ENCODE measurements at places on chromosomes 6 and 20. TPM values are rescaled to one million over a fixed set of nuclear protein-coding genes. Genes with fewer than 3 reads are reported as not detected.

GRCh38 chr6:34513646-34514045, 42.5 kb downstream of the SPDEF start:
- H3K36me3 ChIP-seq, result no peaks in the 10 kb centered on the region
- H3K4me3 ChIP-seq, result no peak overlapping the region
- H3K27ac ChIP-seq, result no peak overlapping the region

DNA sequence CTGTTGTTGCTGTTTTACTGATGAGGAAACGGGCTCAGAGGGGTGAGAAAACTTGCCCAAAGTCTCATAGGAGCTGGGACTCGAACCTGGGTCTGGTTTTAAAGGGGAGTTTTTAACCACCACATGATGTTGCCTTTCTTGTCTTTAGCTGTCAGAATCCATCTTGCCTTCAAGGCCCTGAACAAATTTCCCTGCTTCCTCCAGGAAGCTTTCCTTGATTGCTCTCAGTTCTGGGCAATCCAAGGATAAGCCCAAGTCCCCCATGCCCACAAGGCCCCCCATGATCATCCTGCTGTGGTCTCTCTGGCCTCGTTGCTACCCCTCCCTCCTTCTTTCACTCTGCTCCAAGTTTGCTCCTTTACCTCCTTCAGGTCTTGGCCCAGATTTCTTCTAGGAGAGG, 73.5 kb downstream of the CD40 start:
- no peaks in the 10 kb centered on the region for H3K4me1 ChIP-seq
- H3K4me3 ChIP-seq, result no peak overlapping the region
- peaks cover 14% of the 10 kb centered on the region for H3K27me3 ChIP-seq
- H3K36me3 ChIP-seq, result no peaks in the 10 kb centered on the region
- DNase-seq, result no peak
- H3K27ac ChIP-seq, result no peak overlapping the region

Gene SPATS1
- not detected for total RNA-seq

DNA sequence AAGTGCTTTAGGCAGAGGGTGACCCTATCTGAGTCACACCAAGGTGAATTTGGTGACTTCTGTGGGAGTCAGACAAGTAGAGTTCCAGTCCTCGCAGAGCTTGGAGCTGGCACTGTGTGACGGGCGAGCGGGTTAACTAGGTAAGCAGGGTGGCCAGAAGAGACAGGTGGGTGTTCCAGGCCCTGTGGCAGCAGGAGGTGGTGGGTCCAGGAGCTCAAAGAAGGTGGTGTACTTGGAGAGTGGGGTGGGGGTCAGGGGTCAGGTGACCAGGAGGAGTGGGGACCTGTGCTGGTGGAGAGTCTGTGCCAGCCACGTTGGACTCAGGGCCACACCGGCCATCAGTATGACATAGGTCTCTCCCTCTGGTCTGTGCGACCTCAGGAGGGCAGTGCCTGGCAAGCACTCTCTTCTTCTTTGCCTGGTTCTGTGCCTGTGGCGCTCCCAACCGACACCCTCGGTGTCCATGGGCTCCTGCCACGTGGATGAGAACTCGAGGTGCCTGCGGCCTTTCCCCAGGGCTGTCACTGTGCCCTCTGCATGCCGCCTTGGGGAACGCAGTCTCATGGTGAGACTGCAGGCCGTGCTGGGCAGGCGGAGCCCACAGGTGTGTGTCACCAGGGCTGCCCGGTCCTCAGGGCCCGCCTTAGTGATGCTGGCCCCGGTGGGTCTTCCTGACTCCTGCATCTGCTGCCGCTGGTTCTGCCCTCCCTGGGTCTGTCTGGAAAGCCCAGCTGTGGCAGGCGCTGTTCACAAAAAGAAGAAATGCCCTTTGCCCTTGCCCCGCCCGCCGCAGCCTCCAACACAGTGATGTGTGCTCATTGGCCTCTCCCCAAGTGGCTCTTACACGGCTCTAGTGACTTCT, 1.6 kb downstream of the MRGBP start:
- no peaks in the 10 kb centered on the region for H3K27me3 ChIP-seq
- no peak for DNase-seq
- H3K4me1 ChIP-seq, result peaks cover 13% of the 10 kb centered on the region
- H3K36me3 ChIP-seq, result peaks cover 25% of the 10 kb centered on the region
- H3K4me3 ChIP-seq, result no peak overlapping the region

DNA sequence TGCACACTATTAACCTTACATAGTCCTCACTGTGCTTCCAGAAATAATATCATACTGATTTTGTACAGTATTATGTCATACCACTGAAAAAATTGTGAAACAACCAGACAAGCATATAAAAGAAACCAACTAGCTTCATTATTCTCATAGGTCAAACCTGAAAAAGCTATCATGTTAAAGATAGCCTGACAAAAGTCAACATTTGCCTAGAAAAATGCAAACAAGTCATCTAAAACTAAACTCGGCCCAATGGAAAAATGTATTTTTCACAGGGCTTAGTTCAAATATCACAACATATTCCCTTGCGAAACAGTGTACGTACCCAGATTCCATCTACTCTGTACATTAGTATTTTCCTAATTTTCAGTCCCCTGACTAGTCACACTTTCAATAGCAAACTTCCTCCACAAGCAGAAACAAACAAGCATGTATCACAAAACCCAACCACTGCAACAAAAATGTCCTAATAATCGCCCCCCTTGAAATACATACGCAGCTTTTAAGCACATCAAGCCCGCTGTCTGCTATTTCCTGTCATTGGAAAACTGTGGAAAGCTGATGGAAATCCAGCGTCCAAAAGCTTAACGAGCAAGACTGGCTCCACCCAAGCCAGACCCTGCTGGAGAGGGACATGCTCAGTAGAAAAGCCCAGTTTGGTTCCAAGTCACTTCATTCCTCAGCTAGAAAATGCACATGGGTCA, 93.1 kb downstream of the EPB41L2 start:
- DNase-seq, result no peak
- peak overlapping the region; percentile 55 for H3K27ac ChIP-seq
- H3K4me3 ChIP-seq, result peak overlapping the region; percentile 41
- no peaks in the 10 kb centered on the region for H3K36me3 ChIP-seq
- H3K4me1 ChIP-seq, result peaks cover 28% of the 10 kb centered on the region

Gene EMILIN3
- not detected for total RNA-seq

DNA sequence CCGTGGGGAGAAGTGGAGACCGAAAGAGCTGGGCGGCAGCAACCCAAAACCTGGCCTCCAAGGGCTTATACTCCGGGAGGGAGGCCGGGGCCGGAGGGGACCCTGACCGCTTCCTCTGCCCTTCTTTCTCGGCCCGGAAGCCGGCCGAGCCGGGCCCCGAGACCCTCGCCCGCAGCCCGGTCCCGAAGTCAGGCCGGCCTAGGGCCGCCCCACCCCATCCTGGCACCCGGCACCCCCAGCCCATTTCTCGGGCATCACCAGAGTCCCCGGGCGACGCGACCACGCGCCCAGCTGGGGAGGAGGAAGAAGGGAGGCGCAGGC, 572 bp upstream of the ZDHHC14 start:
- peak overlapping the region; percentile 99 for H3K4me3 ChIP-seq
- H3K27ac ChIP-seq, result peak overlapping the region; percentile 94
- H3K36me3 ChIP-seq, result no peaks in the 10 kb centered on the region
- H3K4me1 ChIP-seq, result peaks cover 13% of the 10 kb centered on the region
- no peaks in the 10 kb centered on the region for H3K27me3 ChIP-seq

Gene STMND1
- not detected for total RNA-seq

Gene E2F3
- total RNA-seq, result 7.8 TPM

DNA sequence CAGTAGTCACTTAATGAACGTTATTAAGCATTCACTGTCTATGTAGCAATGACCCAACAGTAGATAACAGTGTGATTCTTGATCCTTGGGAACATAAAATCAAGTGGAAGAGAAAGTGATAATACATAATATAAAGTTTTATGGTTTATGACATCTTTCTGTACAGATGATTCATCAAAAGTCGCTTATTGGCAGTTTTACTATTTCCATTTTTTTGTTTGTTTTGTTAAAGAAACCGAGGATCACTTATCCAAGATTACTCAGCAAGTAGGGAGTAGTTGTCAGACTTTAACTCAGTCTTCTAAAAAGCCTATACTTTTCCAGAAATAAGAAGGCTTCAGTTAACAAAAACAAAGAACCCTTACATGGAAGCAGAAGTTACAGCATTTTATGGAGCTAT, 260.8 kb downstream of the ZFAND3 start:
- no peak for DNase-seq
- H3K4me3 ChIP-seq, result no peak overlapping the region
- H3K27ac ChIP-seq, result no peak overlapping the region
- no peaks in the 10 kb centered on the region for H3K4me1 ChIP-seq
- peaks cover 19% of the 10 kb centered on the region for H3K36me3 ChIP-seq

DNA sequence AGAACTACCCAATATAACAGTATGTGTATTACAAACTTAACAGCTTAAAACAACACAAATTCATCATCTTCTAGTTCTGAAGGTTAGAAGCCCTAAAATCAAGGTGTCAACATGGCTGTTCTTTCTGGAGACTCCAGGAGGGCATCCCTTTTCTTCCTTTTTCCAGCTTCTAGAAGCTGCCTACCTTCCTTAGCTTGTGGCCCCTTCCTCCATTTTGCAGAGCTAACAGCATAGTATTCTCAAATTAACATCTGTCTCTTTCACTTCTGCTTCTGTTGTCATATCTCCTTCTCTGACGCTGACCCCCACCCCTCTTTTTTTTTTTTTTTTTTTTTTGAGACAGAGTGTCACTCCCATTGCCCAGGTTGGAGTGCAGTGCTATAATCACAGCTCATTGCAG, 52.8 kb upstream of the AKIRIN2 start:
- H3K36me3 ChIP-seq, result no peaks in the 10 kb centered on the region
- H3K27me3 ChIP-seq, result no peaks in the 10 kb centered on the region
- H3K27ac ChIP-seq, result no peak overlapping the region
- no peak overlapping the region for H3K4me3 ChIP-seq
- H3K4me1 ChIP-seq, result no peaks in the 10 kb centered on the region

DNA sequence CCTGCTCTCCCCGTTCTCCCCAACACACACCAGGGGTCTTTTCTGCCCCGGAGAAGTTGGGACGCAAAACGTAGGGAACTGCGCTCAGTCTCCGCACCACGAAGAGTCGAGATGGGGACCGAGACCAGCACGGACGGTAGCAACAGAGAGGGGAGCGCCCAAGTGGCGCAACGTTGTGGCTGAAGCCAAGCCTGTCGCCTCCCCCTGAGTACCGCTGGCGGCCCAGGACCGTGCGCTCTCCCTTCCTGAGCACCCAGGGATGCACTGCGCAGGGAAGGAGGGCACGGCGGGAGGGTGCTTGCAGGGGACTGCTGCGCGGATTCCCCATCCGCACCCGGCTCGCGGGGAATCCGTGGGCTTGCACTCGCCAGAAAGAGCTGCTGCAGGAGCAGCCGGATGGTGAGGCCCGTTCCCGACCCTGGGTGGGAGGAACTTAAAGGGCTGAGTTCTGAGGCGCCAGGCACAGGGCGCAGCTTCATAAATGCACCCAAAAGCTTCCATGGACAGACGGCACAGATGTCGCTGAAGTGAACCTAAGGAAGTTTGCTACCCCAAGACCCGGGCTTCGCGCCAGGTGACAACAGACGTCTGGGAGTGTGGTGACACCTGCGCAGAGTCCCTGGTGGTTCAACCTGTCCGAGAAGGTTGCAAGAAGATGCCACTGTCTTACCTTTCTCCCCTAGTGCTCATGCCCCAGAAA, 178.7 kb downstream of the TBXT start:
- no peak overlapping the region for H3K4me3 ChIP-seq
- H3K36me3 ChIP-seq, result no peaks in the 10 kb centered on the region
- no peak for DNase-seq
- no peak overlapping the region for H3K27ac ChIP-seq
- peaks cover 4% of the 10 kb centered on the region for H3K4me1 ChIP-seq
- peaks cover 28% of the 10 kb centered on the region for H3K27me3 ChIP-seq

DNA sequence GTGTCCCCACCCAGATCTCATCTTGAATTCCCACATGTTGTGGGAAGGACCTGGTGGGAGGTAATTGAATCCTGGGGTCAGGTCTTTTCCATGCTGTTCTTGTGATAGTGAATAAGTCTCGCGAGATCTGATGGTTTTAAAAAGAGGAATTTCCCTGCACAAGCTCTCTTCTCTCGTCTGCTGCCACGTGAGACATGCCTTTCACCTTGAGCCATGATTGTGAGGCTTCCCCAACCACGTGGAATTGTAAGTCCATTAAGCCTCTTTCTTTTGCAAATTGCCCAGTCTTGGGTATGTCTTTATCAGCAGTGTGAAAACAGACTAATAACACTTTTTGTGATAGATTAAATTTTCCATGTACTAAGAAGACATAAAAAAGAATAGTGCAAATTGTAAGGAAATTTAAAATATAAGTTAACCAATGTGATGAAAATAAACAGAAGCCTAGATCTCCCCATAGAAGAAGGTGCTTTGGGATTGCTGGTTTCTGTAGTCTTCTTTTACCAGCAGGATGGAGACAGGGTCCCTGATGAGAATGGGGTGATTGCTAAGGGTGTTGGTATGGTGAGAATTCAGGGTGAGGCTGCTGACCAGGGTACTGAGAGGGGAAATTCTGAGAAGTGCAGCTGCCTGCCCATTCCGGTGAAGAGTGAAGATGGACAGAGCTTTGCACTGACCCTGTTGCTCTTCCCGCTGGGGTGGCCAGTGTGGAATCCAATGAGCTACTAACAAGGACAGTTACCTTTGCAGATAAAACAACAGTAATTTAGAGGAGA, 50.7 kb downstream of the BMP2 start:
- H3K4me3 ChIP-seq, result no peak overlapping the region
- no peaks in the 10 kb centered on the region for H3K4me1 ChIP-seq
- no peak overlapping the region for H3K27ac ChIP-seq
- no peaks in the 10 kb centered on the region for H3K27me3 ChIP-seq
- no peaks in the 10 kb centered on the region for H3K36me3 ChIP-seq
- no peak for DNase-seq

Gene TMEM200A
- total RNA-seq, result 5.9 TPM

DNA sequence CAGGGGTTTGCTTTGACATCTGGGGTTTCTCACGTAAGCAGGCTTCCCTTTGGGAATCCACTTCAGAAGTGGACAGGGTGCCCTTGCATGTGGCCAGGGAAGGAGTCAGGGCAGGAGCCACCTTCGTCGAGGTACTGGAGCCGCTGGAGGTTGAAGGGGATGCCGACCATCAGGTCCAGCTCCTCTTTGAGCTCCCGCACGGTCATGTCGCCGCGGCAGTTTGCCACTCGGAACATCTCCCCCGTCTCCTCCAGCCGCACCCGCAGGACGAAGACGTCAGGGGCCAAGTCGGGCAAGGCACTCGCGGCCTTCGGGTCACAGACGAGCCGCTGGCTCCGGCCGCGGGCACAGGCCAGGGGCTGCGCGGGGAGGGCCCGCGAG, 360 bp downstream of the ANKRD60 start:
- H3K4me3 ChIP-seq, result no peak overlapping the region
- peaks cover 41% of the 10 kb centered on the region for H3K27me3 ChIP-seq
- H3K36me3 ChIP-seq, result no peaks in the 10 kb centered on the region
- no peak overlapping the region for H3K27ac ChIP-seq
- H3K4me1 ChIP-seq, result peaks cover 3% of the 10 kb centered on the region
